Amygdala (tissue), 56 donors: ENCODE measurements at places on chromosomes 6 and 20.

- no peak for DNase-seq
Measured at GRCh38 chr20:5357946-5358345, 41.2 kb upstream of the PROKR2 start.

- no peak for DNase-seq
Measured at GRCh38 chr20:47501116-47501481, 588 bp upstream of the NCOA3 start.

DNA sequence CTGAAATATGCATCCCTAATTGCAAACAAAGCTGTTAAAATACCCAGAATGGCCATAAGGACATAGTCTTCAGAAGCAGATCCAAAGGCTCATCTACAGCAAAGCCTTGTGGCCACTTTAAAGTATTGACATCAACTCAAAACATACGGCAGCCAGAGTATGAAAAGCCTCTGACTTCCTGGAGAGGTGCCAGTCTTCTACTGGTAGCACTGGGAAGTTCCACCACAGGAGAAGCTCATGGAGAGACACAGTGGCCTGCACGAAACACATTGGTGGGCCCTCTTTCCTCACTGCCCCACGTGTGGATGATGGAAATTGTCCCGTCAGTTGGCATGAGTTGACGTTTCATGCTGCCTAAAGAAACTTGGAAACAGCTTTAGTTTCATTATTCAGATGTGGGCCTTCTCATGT is 202.6 kb upstream of the HEY2 start:
- DNase-seq, result no peak

DNA sequence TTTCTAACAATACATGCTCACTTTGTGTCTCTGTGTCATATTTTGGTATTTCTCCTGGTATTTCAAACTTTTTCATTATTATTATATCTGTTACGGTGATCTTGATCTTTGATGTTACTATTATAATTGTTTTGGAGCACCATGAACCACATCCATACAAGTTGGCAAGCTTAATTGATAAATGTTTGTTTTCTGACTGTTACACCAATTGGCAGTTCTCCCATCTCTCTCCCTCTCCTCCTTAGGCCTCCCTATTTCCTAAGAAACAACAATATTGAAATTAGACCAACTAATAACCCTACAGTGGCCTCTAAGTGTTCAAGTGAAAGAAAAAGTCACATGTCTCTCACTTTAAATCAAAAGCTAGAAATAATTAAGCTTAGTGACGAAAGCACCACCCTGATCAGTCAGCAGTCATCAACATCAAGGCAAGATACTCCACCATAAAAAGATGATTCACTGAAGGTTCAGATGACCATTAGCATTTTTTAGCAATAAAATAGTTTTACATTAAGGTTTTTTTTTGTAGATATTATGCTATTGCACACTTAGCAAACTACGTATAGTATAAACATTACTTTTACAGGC is 61.5 kb downstream of the IBTK start:
- no peak for DNase-seq
